Smooth muscle cell of the coronary artery (primary cell): ENCODE measurements at places on chromosomes 13 and 19. TPM values are rescaled to one million over a fixed set of nuclear protein-coding genes. Genes with fewer than 3 reads are reported as not detected.

FAM124A gene
- total RNA-seq = 0.30 and 0.59 TPM in 2 replicates

MAP2K7 gene
- 8.1 and 9.4 TPM in 2 replicates for total RNA-seq

TYK2 gene
- total RNA-seq = 70.4 and 104 TPM in 2 replicates

LNX2 gene
- total RNA-seq = 5.1 and 9.9 TPM in 2 replicates

IL27RA gene
- total RNA-seq = 0.23 and 4.4 TPM in 2 replicates

LAIR2 gene
- total RNA-seq = not detected in 2 replicates

C1QTNF9B gene
- total RNA-seq = not detected in 2 replicates

VPS36 gene
- 14.3 and 17.5 TPM in 2 replicates for total RNA-seq

CADM4 gene
- total RNA-seq = 1.7 and 3.4 TPM in 2 replicates

SHISA7 gene
- not detected in 2 replicates for total RNA-seq

NLRP4 gene
- total RNA-seq = not detected in 2 replicates

C19orf73 gene
- total RNA-seq = 0.70 and 1.4 TPM in 2 replicates

ASF1B gene
- total RNA-seq = 0.94 and 4.6 TPM in 2 replicates

ATP8A2 gene
- total RNA-seq = under 0.01 and 0.08 TPM in 2 replicates

FCER2 gene
- total RNA-seq = not detected in 2 replicates

DLEU7 gene
- not detected in 2 replicates for total RNA-seq

SIAH3 gene
- not detected in 2 replicates for total RNA-seq

ZNF534 gene
- total RNA-seq = 0.08 TPM in 1 of 2 replicates, not detected in the other

LGALS7 gene
- total RNA-seq = not detected in 2 replicates

ZNF471 gene
- 2.9 and 5.7 TPM in 2 replicates for total RNA-seq

OR7C1 gene
- not detected in 2 replicates for total RNA-seq

HIF3A gene
- 0.38 and 3.3 TPM in 2 replicates for total RNA-seq

UBE2L5 gene
- total RNA-seq = 0.08 TPM in 1 of 2 replicates, not detected in the other

LHFPL6 gene
- total RNA-seq = 46.1 and 70.8 TPM in 2 replicates

KLK10 gene
- total RNA-seq = not detected in 2 replicates

EFNB2 gene
- total RNA-seq = 0.23 and 14.7 TPM in 2 replicates

ZNF154 gene
- 4.4 and 4.9 TPM in 2 replicates for total RNA-seq

CKM gene
- not detected in 2 replicates for total RNA-seq

ATCAY gene
- total RNA-seq = not detected in 2 replicates

PALM3 gene
- total RNA-seq = under 0.01 and 0.30 TPM in 2 replicates

KLF16 gene
- 0.94 and 3.8 TPM in 2 replicates for total RNA-seq

CEACAM8 gene
- total RNA-seq = not detected in 2 replicates

TBXA2R gene
- 1.4 and 1.5 TPM in 2 replicates for total RNA-seq

KLHL1 gene
- total RNA-seq = not detected in 2 replicates

C19orf85 gene
- not detected in 2 replicates for total RNA-seq

PPAN gene
- 25.2 and 32.5 TPM in 2 replicates for total RNA-seq

SIGLEC14 gene
- not detected in 2 replicates for total RNA-seq

CPAMD8 gene
- 0.12 and 0.45 TPM in 2 replicates for total RNA-seq

KLK4 gene
- total RNA-seq = not detected in 2 replicates

PRSS57 gene
- total RNA-seq = not detected in 2 replicates
